ENCODE measurements at places on chromosomes 3 and 15.
A peak's percentile ranks its signal among the peaks of the same experiment; 100 is the strongest.

- DNase-seq = no peak
Observed at GRCh38 chr15:68403161-68403941, 28.6 kb downstream of the ITGA11 start.

- DNase-seq = no peak
Observed at GRCh38 chr15:69963385-69963784, 134.3 kb downstream of the TLE3 start.

DNA sequence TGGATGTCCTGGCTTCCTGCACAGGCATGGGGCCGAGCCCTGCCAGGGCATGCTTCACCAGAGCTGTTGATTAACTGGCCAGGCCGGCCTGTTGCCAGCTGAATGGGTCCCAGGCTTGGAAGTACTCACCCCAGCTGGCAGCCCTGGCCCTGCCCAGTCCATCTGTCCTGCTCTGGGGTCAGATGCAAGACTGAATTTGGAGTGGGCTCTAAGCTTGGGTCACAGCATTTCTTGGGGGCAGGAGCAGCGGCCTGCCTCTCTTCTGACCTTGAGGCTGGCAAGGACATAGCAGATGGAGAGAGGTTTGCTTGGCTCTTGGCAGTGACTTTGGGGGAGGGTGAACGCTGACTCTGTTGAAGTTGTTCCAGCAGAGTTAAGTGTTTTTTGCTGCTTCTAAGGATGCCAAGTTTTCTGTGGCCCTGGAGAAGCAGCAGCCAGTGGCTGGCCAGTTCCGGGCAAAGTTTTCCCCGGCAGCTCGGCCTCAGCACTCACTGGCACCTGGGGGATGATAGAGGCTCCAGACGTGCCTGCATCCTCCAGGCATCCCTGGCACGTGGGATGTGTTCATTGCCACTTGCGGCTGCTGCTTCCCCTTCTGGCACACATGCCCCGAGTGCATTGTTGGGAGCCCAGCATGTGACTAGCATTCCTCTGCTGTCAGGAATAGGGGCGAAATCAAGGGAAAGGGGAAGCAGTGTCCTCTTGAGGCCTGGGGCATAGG, 22.9 kb downstream of the PDIA5 start:
- no peak for DNase-seq

DNA sequence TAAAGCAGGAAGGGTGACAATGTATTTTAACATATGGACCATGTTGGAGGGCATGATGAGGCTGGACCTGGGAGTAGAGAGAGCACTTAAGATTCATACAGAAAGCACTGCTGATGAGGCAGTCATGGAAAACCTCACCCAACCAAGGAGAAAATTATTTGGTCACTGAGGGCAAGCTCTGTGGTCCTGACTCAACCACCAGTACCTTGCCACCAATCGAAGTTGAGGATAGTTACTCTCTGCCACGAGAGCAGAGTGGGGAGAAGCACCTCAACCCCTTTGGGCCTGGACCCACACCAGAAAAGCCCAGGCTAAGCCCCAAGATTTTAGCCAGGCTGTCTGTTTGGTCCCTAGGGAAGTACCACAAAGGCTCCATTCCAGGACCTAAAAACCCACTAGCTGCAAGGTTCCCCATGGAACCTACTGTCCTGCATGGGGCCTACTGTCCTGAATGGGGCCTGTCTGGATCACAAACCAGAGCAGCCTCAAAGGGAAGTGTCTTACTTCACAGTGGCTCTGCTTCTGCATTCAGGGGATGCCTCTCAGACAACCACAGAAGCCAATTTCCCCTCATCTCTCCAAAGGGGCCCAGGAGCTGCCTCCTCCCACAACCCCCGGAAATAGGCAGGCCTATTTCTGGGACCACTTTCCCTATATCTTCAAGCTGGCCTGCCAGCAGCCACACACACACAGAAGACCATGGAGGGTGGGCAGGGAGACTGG, 4.2 kb downstream of the CCDC71 start:
- no peak for DNase-seq

- DNase-seq = peak; percentile 48
Observed at GRCh38 chr15:93997071-93997658, 234.2 kb upstream of the MCTP2 start.

- no peak for DNase-seq
Observed at GRCh38 chr3:151875759-151876158, 2.3 kb downstream of the SUCNR1 start.

DNA sequence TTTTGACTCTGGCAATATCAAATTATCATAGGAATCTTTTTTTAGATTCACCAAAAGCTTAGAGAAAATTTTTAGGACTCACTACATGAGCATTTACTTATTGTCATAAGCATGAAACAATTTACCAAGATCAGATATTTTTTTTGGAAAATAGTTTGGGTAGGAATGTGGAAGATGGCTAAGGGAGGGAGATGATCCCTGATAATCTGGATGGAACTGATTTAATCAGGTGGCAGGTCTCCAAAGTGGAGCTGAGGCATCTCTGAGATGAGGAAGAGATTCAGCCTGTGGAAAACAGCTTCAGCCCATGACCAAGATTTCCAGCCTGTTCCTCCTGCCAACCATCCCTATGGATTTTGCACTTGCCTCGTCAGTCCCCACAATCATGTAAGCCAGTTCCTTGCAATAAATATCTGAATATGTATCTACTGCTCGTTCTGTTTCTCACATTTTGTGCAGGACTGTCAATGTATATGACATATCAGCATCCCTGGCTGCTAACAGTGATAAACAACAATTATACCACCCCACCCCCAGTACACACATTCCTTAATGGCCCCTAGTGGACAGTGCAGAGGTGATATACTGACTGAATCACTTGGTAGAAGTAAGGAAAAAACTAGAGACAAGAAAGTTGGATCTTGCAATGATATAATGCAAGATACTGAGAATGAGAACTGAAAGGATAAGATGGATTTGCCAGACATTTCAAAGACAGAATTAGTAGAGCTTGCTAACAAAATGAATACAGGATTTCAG, 183.8 kb downstream of the NEK10 start:
- DNase-seq = no peak

DNA sequence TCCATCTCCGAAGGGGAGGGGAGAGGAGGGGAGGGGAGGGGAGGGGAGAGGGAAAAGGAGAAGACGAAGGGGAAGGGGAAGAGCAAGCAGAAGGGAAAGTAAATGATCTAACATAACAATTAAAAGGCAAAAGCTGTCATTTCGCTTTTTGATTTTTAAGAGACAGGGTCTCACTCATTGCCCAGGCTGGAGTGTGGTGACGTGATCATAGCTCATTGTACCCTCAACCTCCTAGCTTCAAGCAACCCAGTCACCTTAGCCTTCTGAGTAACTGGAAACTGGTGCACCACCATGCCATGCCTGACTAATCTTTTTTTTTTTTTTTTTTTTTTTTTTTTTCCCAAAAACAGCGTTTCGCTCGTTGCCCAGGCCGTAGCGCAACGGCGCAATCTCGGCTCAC, 22.6 kb downstream of the ADAM10 start:
- DNase-seq = no peak

DNA sequence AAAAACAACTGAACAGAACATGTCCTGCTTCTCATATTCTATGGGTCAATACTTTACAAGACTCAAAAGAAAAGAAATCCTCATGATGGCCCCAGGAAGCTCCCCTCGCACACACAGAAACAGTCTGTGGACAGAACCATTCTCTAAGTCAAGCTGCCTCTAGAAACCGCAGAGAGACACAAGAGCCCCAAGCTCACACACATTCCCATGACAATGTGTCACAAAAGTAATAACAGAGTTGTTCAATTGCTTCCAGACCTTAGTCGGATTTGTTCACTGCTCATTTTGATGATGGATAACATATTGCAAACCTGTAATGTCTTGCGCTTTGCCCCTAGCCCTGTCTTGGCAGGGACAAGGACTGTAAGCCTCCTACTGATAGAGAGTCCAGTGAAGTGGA, 60.9 kb downstream of the UMPS start:
- DNase-seq = peak; percentile 95

DNA sequence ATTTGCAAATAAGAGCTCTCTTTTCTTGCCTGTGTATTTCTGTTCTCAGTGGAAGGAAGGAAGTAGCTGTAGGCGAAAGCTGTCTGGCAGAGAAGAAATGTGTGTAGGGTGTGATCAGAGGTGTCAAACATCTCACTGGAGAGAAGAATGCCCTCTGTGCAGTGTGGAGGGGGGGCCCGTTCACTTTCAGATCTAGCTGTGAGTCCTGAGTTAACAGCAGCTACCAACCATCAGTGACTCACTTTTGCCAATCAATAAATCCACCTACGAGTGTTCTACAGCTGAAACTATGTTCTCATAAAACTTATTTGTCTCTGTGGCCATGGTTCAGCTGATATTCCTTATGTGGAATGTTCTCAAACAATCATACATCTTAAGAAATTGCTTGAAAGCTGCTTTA, 103.7 kb downstream of the FRMD4B start:
- DNase-seq = no peak

DNA sequence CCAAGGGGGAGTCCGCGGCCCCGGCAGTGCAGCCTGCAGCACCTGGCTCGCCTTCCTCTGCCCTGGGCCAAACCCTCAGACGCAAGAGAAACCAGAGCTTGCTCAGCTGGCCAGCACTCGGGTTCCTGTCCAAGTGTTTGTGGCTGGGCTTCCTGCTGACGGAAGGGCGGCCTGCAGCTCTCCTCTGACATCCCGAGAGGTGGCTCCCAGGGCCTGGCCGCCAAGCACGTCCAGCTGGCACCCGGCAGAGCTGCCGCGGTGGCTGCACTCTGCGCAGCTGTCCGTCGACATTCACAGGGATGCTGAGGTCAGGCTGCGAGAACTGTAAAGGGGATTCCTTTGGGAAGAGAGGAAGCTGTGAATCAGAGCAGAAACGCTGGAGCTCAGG, 85.6 kb downstream of the CPN2 start:
- DNase-seq = peak; percentile 78

- peak; percentile 70 for DNase-seq
Observed at GRCh38 chr3:125585595-125586223, 9.6 kb downstream of the OSBPL11 start.

GRCh38 chr3:159322322-159322939, 520.6 kb downstream of the MFSD1 start:
- peak; percentile 25 for DNase-seq

- DNase-seq = no peak
Observed at GRCh38 chr3:127751782-127752181, 70.5 kb downstream of the MGLL start.

DNA sequence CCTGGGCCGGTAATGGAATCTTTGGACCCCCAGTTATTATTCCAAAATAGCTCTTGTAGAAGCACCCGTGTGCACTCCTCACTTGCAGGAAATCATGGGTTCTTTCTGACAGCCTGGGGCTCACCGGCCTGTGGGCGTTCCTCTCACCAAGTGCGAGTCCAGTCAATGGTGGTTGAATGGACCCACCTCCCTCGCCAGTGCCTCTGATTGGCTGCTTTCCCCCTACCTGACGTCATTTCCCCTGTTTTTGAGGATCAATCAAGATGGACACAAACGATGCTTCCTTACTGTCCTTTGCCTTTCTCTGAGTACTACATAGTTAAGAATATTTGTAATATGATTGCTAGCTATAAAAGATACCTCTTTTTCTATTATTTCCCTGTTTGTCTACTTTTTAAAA, 18.1 kb downstream of the MOBP start:
- DNase-seq = no peak

DNA sequence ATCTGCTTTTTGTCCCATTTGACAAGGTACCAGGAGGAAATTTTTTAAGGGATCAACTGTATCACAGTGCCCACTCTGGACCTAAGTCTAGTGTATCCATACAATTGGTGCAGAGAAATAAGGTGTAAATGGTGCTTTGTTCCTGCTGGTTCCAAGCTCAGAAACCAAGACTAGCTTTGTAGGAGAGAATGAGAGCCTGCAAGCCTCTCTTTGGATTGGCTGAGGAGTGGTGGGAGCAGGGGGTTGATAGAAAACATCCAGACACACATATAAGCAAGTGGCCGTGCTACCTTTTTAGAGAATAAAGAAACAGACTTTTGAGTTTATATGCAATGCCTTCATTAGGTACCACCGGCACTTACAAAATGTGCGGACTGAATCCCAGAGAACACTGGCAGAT, 45.8 kb downstream of the ARPP21 start:
- DNase-seq = no peak

- no peak for DNase-seq
Observed at GRCh38 chr3:56919137-56919796, 117.5 kb upstream of the ARHGEF3 start.

DNA sequence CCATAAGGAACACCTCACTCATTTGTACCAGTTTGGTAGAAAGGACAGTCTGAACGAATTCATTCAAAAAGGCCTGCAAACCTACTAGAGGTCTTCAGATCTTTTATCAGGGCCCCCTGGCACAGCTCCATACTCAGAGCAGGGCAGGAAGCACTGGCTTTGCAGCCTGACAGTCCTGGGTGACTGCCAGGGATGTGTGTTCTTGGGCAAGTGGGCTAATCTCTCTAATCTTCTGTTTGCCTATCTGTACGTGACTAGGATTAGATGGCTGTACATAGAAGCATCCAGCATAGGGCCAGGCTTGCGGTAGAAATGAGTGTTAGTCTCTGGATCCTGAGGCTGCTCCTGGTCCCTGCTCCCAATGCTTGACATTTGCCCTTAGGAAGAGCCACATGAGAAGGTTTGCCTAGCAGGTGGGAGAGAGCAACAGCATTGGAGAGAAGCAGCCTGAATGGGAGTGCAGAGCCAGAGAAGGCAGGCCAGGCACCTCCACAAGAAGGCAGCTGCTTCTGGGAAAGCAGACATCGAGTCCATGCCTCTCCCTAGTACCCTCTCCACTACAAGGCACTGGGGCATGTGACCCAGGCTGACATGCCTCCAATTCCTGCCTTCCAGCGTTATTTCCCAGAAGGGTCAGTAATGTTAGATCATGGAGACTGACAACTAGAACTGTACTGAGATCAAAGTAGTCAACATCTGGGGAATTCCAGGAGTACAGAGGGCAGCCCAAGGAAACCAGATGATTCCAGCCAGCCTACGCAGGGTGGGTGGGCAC, 1.0 kb upstream of the CXCR6 start:
- DNase-seq = no peak

- peak; percentile 70 for DNase-seq
Observed at GRCh38 chr3:143897576-143898295, 49.5 kb upstream of the SLC9A9 start.

- DNase-seq = peak; percentile 83
Observed at GRCh38 chr15:46441294-46442062, 806.6 kb downstream of the SQOR start.

- no peak for DNase-seq
Observed at GRCh38 chr15:86570738-86571137, 491.1 kb downstream of the AGBL1 start.

DNA sequence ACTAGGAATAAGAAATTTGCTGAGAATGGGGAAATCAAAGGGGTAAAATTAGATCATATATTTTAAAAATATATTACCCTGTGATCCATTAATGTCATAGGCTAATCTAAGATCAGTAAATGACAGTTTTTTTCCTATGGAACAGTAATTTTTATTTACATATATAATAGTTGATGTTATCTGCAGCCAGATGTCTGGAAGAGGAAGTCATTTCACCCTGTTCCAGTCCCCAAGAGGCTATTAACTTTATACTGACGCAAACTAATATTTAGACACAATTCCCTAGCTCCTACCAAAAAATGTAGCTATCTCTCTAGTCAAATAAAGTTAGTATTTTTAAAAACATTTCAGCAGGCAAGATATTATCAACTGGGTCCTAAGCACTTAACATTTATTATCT, 558.0 kb downstream of the MECOM start:
- no peak for DNase-seq

- DNase-seq = no peak
Observed at GRCh38 chr3:184570489-184570888, 8.9 kb downstream of the EPHB3 start.

- DNase-seq = peak; percentile 41
Observed at GRCh38 chr3:59862686-59863085, 812.9 kb upstream of the CFAP20DC start.

- DNase-seq = no peak
Observed at GRCh38 chr3:36905545-36905944, 39.3 kb downstream of the TRANK1 start.

- DNase-seq = no peak
Observed at GRCh38 chr15:67066041-67066958, 898 bp downstream of the SMAD3 start.

Data from fibroblast of skin of right quadriceps (primary cell).